ENCODE measurements at places on chromosomes 6 and 20.

- peak; percentile 10 for DNase-seq
These were observed at the start of gene TOX2 for GRCh38 chr20:43914311-43915210. TSS of gene TOX2 (plus strand) at chr20:43914852. CDS start at chr20:43914892, 40 bp downstream.

GRCh38 chr20:10579942-10580341 is 93.9 kb downstream of the JAG1 start:
- no peak for DNase-seq

DNA sequence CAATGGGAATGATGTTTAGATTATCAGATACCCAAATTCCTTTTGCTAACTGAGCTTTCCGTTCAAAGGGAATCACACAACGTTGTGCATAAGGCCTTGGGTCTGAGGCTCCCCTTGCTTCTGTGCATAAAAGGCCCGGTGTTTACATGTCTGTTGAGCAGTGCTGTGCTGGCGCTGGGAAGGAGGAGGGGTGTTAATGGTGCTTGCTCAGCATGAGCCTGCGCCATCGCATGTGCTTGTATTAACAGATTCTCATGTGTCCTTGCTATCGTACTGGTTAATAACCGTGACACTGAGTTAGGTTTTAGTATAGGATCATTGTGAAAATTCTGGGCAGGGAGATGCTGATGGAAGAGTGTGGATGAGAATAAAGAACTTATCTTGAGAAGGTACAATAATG is 62.3 kb upstream of the TRAF3IP2 start:
- peak; percentile 4 for DNase-seq

DNA sequence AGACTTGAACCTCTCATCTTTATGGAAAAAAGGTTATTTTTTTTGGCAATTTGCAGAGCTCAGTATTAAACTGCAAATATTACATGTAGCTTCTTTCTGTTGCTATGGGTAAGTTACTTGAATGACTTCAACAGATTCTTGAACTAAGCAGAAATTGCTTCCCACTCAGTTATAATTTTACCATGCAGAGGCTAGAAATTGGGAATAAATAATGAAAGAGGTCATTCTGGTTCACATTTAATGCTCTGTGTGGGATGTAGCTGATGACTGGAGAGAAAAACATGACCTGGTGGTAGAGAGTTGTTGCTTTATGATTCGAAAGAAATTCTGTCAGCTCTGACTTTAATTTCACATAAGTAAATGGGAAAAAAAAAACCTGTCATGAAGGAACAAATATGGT is 16.8 kb upstream of the ADGB start:
- no peak for DNase-seq

DNA sequence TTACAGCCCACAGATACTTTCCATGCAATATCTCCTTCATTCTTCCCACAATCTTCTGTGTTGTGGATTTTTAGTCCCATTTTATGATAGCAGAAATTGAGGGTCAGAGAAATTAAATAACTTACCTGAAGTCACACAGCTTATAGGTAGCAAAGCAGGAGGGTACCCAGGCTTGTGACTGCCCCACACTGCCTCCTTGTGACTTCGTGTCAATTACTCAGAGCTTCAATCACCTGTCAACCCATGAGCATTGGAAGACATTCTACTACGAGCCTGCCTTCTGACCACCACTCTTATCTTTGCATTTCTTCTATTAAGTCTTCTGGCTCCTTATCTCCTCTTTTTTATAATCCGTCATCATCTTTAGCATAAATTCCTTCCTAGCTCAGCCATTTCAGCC is 71.6 kb upstream of the NRSN1 start:
- no peak for DNase-seq

DNA sequence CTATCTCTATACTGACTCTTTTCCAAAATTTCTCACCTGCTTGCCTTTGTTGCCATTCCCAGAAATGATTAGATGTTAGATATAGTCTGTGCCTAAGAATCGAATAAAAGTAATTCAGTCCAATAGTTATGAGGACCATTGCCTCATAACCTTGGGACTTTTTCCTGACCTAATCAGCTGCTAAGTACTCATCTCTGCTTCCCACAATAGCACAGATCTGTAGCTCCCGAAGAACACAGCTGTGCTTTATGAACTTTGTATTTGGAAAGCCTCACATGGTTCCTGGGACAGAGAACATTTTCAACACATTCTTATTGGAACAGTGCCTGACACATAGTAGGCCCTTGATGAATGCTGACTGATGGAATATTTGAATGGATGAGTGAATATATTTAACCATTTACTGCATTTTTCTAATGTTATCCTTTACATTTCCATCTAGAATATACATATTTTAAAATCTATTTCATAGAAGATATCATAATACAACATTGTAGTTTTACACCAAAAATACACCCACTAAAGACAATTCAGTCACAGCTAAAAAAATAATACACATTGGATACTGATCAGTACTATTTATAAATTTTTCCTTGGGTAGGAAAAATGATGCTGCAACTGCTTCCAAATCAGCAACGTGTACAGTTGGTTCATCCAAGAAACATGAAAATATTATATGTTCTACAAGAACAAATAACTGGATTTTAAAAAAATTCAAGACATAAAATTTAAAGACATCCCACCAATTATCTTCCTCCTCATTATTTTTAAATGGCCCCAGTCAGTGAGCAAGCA is 53.9 kb downstream of the HS3ST5 start:
- DNase-seq: no peak

- no peak for DNase-seq
These were observed 6.2 kb downstream of the ELMO2 start for GRCh38 chr20:46400253-46400652.

DNA sequence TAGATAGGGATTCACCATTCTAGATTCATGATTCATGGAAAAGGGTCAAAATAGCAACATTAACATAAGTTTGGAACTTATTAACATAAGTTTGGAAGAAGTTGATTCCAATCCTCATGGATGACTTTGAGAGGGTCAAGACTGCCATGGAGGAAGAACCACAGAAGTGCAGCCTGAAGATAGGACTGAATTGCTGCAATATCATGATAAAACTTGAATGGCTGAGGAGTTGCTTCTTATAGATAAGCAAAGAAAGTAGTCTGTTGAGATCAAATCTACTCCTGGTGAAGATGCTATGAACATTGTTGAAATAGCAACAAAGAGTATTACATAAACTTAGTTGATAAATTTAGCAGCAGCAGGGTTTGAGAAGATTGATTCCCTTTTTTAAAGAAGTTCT is 62.2 kb downstream of the GMDS start:
- DNase-seq: no peak

DNA sequence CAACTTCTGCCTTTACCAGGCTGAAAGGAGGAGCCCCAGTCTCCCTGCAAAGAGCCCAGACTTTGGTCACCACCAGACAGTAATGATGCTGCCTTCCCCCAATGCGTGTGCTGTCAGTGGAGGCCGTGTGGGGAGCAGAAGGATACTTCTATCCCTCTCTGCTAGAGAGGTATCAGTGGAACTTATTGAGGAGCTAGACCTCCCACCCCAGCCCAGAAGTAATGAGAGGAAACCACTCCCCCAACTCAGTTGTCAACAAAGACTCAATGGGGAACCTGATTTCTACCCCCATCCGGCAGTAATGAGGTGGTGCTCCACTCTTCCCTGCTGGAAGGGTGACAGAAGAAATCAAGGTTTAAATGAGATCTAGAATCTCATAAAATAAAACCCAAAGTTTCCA is 4.4 kb upstream of the WFDC8 start:
- DNase-seq: no peak

GRCh38 chr6:111486921-111487320 is 3.9 kb upstream of the REV3L start:
- no peak for DNase-seq

DNA sequence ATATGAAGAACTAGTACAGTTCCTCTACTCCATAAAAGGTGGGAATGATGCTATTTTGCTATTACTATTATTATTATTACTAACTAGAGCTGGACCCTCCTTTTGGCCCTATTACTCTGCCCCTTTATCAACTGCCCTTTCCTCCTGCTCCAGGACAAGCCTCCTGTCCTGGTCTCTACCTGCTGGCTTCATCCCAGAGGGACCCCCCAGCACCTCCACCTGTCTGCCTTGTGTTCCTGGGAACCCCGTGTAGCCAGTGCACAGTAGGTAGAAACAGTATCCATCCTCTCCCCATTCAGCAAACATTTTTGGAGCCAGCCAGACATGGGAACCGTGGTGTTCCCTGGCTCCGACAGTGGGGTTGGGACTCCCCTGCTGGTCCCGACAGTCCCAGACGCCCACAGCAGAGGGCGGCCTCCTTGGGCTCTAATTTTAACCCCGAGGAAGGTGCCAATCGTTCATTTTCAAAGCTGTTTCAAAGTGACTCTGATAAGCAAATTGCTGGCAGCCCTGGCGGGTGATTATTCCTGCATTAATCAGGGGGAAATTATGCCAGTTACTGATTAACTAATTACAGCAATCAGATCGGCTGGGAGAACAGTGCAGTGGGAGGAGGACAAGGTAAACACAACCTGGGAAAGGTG is 44.2 kb upstream of the MDGA1 start:
- no peak for DNase-seq

- peak; percentile 71 for DNase-seq
These were observed 1.7 kb upstream of the WFDC2 start for GRCh38 chr20:45467861-45468260.

- DNase-seq: no peak
These were observed 40.4 kb downstream of the IRF4 start for GRCh38 chr6:431986-432385.

GRCh38 chr20:52731093-52731492 is 241.1 kb upstream of the TSHZ2 start:
- no peak for DNase-seq

- DNase-seq: no peak
These were observed 125.9 kb downstream of the ATXN1 start for GRCh38 chr6:16635291-16635809.

DNA sequence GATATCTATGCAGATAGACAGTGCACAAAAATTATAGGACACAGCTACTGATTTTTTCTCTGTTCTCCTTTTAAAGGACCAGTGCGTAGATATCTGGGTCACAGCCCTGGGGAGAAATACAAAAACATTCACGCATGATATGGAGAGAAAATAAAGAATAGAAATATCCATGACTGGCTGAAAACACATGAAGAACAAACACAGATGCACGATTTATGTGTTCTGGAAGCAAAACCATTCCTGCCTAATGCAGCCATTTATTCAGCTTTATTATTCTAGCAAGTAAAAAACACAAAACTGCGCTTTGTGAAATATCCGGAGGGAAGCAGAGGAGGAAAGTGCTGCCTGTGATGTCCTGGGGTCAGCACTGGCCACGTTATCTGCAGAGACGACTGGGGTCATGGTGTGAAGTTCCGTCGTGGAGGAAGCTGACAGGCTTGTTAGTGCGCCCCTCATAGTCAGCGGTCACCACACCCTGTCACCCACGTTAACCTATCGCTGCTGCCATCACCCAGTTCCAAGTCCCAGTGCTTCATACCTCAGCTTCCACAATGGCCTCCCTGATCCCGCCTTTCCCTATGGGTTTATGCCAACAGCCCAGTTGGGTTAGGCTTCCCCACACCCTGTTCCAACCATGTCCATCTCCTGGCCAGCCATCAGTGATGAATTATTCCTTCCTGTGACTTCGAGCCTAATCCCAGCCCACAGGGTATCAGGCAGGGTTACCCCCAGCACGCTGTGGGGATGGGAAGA is 86.6 kb upstream of the RPS6KA2 start:
- no peak for DNase-seq

- DNase-seq: peak; percentile 49
These were observed 14.7 kb downstream of the KCNQ2 start for GRCh38 chr20:63457737-63458136.

- no peak for DNase-seq
These were observed 230.1 kb downstream of the SYNDIG1 start for GRCh38 chr20:24699321-24700165.

DNA sequence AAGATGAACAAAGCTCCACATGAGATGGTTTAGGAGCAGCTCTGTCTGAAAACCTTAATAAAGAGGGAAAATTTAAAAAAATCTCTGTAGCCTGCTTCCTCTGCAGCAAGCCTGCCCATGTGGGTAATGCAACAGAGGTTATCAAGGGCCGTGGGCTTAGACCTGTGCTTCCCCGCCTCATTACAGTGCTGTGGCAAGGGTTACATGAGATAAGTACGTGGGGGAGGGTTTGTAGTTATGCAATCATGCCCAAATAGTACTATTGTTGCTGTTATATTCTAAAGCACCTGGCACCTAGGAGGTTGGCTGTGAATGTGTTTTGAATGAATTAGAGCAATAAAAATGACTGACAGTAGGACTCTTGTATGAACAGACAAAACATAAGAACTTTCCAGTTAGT is 68.3 kb downstream of the PKHD1 start:
- no peak for DNase-seq

GRCh38 chr20:39660226-39660625 is 698.1 kb downstream of the DHX35 start:
- DNase-seq: no peak

GRCh38 chr20:24766826-24767622 is 182.0 kb upstream of the CST7 start:
- DNase-seq: no peak

GRCh38 chr6:103715269-103715668 is 1144.5 kb downstream of the HACE1 start:
- DNase-seq: no peak

GRCh38 chr6:69232008-69232407 is 564.8 kb downstream of the LMBRD1 start:
- DNase-seq: no peak

- no peak for DNase-seq
These were observed 6.9 kb upstream of the MCCD1 start for GRCh38 chr6:31521835-31522234.

- no peak for DNase-seq
These were observed 42.8 kb upstream of the DYNLRB1 start for GRCh38 chr20:34473262-34473883.

- no peak for DNase-seq
These were observed 62.2 kb upstream of the KIF13A start for GRCh38 chr6:18049646-18050045.

- DNase-seq: no peak
These were observed 336.9 kb downstream of the BTBD9 start for GRCh38 chr6:38302838-38303237.

DNA sequence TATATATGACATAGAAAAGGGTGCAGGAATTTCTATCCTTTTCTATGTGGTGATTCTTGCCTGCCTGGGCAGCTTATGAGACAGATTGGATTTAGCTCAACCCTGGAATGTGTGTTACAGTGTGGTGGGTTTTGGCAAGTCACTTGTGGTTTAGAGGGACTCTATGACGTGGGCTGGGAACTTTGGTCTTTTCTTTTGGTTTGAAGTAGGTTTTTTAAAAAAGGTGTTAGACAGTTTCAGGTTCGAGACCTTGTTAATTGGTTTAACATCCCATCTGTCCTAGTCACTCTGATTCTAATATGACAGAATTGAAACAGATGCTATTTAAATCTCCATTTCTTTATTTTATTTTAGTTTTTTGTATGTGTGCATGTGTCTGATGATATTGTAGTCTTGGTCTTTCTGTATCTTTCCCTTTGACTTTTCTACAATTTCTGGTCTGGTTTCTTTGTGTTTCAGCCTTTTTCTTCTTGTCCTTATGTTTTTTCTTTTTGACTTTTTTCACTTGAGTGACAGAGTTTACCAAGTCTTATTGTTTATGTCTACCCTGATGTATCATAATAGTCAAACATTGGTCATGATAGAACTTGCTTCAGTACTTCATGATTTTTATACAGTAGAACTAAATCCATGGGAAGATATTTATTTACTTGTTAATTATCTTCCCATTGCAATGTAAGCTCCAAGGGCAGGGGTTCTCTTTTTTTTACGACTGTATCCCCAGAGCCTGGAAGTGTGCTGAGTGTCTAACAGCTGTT is 174.3 kb downstream of the CDKAL1 start:
- no peak for DNase-seq
